ENCODE measurements at places on chromosomes 7 and 10. TPM values are rescaled to one million over a fixed set of nuclear protein-coding genes. Genes with fewer than 3 reads are reported as not detected.

- H3K4me1 ChIP-seq, result no peaks in the 10 kb centered on the region
- no peak for DNase-seq
- no peaks in the 10 kb centered on the region for H3K36me3 ChIP-seq
- H3K27ac ChIP-seq, result no peak overlapping the region
These were observed 21.8 kb upstream of the C10orf53 start for GRCh38 chr10:49657606-49658005.

- H3K4me1 ChIP-seq, result no peaks in the 10 kb centered on the region
- peaks cover 38% of the 10 kb centered on the region for H3K27me3 ChIP-seq
- DNase-seq, result no peak
These were observed 21.4 kb downstream of the PRSS2 start for GRCh38 chr7:142792129-142792528.

DNA sequence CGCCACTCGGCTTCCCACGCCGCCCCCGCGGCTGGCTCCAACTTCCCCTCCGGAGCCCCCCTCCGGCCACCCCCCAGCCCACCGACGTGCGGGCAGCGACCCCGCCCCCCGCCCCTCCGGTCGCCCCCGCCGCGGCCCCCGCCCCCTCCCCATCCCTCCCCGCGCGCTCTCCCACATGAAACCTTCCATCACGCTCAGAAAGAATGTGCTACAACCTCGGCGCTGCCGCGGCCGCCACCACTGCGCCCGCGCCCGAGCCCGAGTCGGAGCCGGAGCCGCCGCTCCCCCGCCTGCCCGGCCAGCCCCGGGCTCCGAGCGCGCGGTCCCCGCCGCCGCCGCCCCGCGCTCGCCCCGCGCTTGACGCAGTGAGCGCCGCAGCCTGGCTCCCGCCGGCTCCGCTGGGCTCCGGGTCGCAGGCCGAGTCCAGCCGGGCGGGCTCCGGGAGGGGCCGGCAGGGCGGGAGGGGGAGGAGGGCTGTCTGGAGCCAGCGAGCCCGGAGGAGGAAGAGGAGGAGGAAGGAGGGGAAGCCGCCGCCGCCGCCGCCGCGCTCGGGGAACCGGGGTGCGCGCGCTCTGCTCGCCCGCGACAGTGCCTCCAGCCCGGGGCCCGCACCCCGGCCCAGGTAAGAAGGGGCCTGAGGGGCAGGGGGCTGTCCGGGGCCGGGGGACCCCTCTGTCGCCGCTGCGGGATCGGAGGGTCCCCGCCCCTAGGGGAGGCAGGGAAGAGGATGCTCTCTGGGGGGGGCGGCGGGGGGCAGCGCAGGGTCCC lies 4.3 kb upstream of the ELFN1 start:
- no peaks in the 10 kb centered on the region for H3K36me3 ChIP-seq
- H3K27me3 ChIP-seq, result peaks cover 18% of the 10 kb centered on the region
- H3K4me1 ChIP-seq, result peaks cover 16% of the 10 kb centered on the region
- peak; percentile 78 for DNase-seq
- H3K27ac ChIP-seq, result peak overlapping the region; percentile 52
- peak overlapping the region; percentile 68 for H3K4me3 ChIP-seq

The TACR2 gene
- 0.26 TPM for polyA plus RNA-seq

The ZEB1 gene
- polyA plus RNA-seq, result 23.9 TPM

DNA sequence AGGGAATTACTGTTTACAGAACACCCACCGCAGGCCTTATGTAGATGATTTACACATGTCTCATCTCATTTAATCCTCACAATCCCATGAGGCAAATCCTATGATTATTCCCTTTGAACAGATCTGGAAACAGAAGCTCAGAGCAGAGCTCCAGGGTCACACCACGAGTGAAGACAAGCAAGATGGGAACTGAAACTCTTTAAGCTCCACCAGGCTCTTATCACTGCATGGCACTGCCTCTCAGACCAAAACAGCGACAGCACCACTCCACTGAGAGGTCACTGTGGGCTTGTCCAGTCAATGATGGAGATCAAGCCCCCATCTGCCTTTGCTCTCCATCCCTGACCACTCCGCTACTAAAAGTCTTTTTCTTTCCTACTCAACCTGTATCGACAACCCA lies 5.9 kb downstream of the GRID1 start:
- H3K27ac ChIP-seq, result no peak overlapping the region
- H3K4me1 ChIP-seq, result peaks cover 16% of the 10 kb centered on the region
- no peak overlapping the region for H3K4me3 ChIP-seq
- DNase-seq, result no peak

The PPP1R17 gene
- 1.7 TPM for polyA plus RNA-seq

- no peaks in the 10 kb centered on the region for H3K36me3 ChIP-seq
- H3K27me3 ChIP-seq, result no peaks in the 10 kb centered on the region
- no peak for DNase-seq
- H3K4me1 ChIP-seq, result no peaks in the 10 kb centered on the region
- no peak overlapping the region for H3K4me3 ChIP-seq
These were observed 119.3 kb upstream of the MDFIC start for GRCh38 chr7:114802632-114803031.

The LIMK1 gene
- 15.6 TPM for polyA plus RNA-seq

- no peaks in the 10 kb centered on the region for H3K36me3 ChIP-seq
- no peaks in the 10 kb centered on the region for H3K27me3 ChIP-seq
- H3K27ac ChIP-seq, result no peak overlapping the region
- peaks cover 11% of the 10 kb centered on the region for H3K4me1 ChIP-seq
These were observed 314.6 kb downstream of the FRMD4A start for GRCh38 chr10:14016011-14016536.

DNA sequence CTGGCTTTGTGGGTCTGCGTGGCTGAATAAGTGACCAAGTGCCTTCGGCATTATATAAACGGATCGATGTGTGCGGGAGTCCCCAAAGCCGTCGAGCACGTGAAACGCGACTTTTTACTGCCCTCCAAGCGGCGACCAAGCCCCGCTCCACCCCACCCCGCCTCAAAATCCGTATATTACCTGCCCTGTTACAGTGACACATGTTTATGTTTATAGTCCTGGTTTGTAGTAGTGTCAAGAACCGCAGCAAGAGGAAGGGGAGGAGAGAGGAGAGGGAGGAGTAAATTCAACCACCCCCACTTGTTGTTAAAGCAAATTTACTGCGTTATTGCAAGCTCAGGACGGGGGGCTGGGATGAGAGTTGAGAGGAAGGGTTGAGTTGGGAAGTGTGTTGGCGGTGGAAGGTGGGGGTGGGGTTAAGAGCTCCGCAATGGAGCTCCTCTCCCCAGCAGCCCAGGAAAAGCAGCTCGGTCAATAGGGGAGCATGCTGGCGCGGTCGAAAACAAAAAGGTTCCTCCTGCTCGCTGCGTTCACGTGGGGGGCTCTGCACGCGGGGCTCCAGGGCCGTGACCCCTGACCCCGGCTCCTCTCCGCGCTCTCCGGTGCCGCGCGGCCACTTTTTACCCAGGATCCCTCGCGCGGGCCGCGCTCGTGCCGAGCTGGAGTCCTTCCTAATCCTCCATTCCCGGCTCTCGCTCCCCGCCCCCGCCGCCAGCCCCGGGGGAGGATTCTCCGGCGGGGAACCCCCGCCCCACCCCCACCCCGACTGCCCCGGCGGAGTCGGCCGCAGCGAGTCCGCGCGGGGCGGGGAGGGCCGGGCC lies at the start of gene SKIDA1:
Gene SKIDA1, minus strand, starts transcription at position 316 of the 821 bp plus-strand sequence. CDS start 7,860 bp downstream, outside the sequence.
- H3K27ac ChIP-seq, result peak within 1 kb of the TSS; percentile 99
- peak; percentile 95 for DNase-seq
- no peaks in the 10 kb centered on the region for H3K36me3 ChIP-seq

- no peak overlapping the region for H3K27ac ChIP-seq
- H3K36me3 ChIP-seq, result no peaks in the 10 kb centered on the region
- H3K4me3 ChIP-seq, result no peak overlapping the region
- peaks cover 29% of the 10 kb centered on the region for H3K4me1 ChIP-seq
These were observed 7.5 kb downstream of the SNX13 start for GRCh38 chr7:17932770-17933169.

- H3K36me3 ChIP-seq, result peaks cover 3% of the 10 kb centered on the region
- no peak for DNase-seq
- H3K4me1 ChIP-seq, result no peaks in the 10 kb centered on the region
- H3K4me3 ChIP-seq, result no peak overlapping the region
- no peaks in the 10 kb centered on the region for H3K27me3 ChIP-seq
These were observed 15.3 kb downstream of the POT1 start for GRCh38 chr7:124914298-124914697.

- no peak for DNase-seq
- H3K27ac ChIP-seq, result no peak overlapping the region
- no peak overlapping the region for H3K4me3 ChIP-seq
- H3K36me3 ChIP-seq, result no peaks in the 10 kb centered on the region
- no peaks in the 10 kb centered on the region for H3K27me3 ChIP-seq
These were observed 71.2 kb downstream of the GFRA1 start for GRCh38 chr10:116201670-116202430.

DNA sequence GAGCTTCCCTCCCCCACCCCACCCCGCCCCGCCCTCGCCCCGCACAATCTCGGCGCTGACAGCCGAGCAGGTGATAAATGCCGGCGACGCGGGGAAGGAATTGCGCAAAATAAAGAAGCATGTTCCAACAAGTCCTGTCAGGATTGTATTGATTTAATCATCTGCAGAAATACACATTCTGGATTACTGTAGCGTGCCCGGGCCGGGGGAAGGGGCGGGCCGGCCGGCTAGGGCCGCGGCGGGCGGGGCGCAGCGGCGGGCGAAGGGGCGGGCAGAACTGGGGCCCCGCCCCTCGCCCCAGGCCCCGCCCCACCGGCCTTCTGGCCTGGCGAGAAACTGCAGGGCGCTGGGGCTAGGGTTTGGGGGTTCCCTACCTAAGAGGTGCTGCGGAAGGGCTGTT lies 88.9 kb upstream of the PAX2 start:
- no peaks in the 10 kb centered on the region for H3K36me3 ChIP-seq
- peak; percentile 48 for DNase-seq
- no peak overlapping the region for H3K27ac ChIP-seq
- H3K27me3 ChIP-seq, result peaks cover 96% of the 10 kb centered on the region
- H3K4me3 ChIP-seq, result peak overlapping the region; percentile 32

The PVRIG gene
- polyA plus RNA-seq, result 2.3 TPM

- H3K4me3 ChIP-seq, result no peak overlapping the region
- DNase-seq, result peak; percentile 34
- no peaks in the 10 kb centered on the region for H3K27me3 ChIP-seq
- peaks cover 73% of the 10 kb centered on the region for H3K36me3 ChIP-seq
- peaks cover 14% of the 10 kb centered on the region for H3K4me1 ChIP-seq
These were observed 52.6 kb downstream of the PFKP start for GRCh38 chr10:3119796-3120459.

The CRHR2 gene
- 0.42 TPM for polyA plus RNA-seq

DNA sequence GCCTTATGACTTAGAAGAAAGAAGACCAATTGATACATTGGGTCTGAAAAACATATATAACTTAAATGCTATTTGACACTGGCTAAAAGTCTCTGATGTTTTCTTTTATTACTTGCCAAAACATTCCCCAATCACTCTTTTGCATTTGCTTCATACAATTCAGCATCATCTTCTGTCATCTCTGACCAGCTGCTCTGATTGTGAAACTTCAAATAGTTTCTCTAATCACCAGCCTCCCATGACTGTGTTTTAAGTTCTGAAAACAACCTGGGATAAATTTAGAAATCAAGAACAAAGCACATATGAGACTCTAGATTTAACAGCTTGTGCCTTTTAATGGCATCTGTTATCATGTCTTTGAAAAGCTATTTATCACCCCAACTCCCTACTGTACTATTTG lies 208.4 kb upstream of the KCND2 start:
- H3K36me3 ChIP-seq, result no peaks in the 10 kb centered on the region
- H3K4me3 ChIP-seq, result no peak overlapping the region
- H3K27ac ChIP-seq, result no peak overlapping the region
- H3K27me3 ChIP-seq, result no peaks in the 10 kb centered on the region
- DNase-seq, result peak; percentile 82
- no peaks in the 10 kb centered on the region for H3K4me1 ChIP-seq

GRCh38 chr7:6032641-6033040 lies 1.5 kb downstream of the ANKRD61 start:
- H3K36me3 ChIP-seq, result peaks cover 54% of the 10 kb centered on the region
- no peak overlapping the region for H3K27ac ChIP-seq
- H3K4me3 ChIP-seq, result no peak overlapping the region
- no peak for DNase-seq
- no peaks in the 10 kb centered on the region for H3K27me3 ChIP-seq
- H3K4me1 ChIP-seq, result no peaks in the 10 kb centered on the region

DNA sequence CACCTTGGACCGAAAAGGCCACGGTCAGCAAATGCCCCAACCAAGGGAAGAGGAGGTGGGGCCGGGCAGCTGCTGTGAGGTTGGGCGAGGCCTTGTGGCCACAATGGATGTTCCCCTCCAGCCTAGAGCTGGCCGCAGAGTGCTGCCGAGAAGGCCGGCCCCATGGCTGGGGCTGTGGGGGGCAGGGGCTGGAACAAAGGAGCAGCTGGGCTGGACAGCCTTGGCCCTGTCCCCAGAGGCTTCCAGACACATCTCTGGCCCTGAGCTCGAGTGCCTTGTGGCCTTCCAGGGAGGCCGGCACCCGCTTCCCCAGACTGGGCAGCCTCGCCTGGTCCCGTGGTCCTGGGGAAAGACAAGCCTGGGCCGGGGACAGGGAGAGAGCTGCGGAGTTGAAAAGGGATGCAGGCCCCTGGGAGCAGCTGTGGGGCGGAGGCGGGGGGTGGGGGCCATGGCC lies 88.0 kb downstream of the PDGFA start:
- H3K4me1 ChIP-seq, result no peaks in the 10 kb centered on the region
- no peak overlapping the region for H3K4me3 ChIP-seq
- H3K27ac ChIP-seq, result no peak overlapping the region
- peak; percentile 24 for DNase-seq

GRCh38 chr10:110311357-110311949 lies 6.7 kb upstream of the SMNDC1 start:
- DNase-seq, result peak; percentile 71
- H3K4me1 ChIP-seq, result peaks cover 5% of the 10 kb centered on the region
- H3K4me3 ChIP-seq, result no peak overlapping the region

- H3K36me3 ChIP-seq, result no peaks in the 10 kb centered on the region
- H3K4me3 ChIP-seq, result no peak overlapping the region
- DNase-seq, result no peak
- H3K27ac ChIP-seq, result no peak overlapping the region
These were observed 21.2 kb downstream of the HEPACAM2 start for GRCh38 chr7:93205046-93205445.

DNA sequence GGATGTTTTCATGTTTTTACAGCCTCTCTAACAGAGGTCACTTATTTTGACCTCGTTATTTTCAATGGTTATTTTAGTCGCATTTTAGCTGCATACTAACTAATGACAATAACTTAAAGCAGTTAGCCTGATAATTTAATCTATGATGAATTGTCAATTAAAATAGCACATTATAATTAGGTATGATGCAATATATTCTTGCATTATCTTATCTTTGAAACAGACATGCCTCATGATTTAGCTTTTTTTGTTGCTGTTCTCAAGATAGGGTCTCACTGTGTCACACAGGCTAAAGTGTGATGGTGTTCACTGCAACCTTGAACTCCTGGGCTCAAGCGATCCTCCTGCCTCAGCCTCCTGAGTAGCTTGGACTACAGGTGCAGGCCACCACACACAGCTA lies 126.4 kb downstream of the KBTBD2 start:
- H3K4me3 ChIP-seq, result no peak overlapping the region
- H3K36me3 ChIP-seq, result no peaks in the 10 kb centered on the region
- DNase-seq, result no peak
- H3K27ac ChIP-seq, result no peak overlapping the region
- peaks cover 8% of the 10 kb centered on the region for H3K4me1 ChIP-seq

GRCh38 chr10:5533098-5533731 lies 8.5 kb downstream of the CALML3 start:
- H3K36me3 ChIP-seq, result no peaks in the 10 kb centered on the region
- no peak for DNase-seq
- H3K27me3 ChIP-seq, result no peaks in the 10 kb centered on the region
- peaks cover 15% of the 10 kb centered on the region for H3K4me1 ChIP-seq
